ENCODE measurements at places on chromosomes 13 and 19.
A peak's percentile ranks its signal among the peaks of the same experiment; 100 is the strongest.

- no peak overlapping the region for H3K4me3 ChIP-seq
- H3K36me3 ChIP-seq = no peaks in the 10 kb centered on the region
- no peaks in the 10 kb centered on the region for H3K27me3 ChIP-seq
- DNase-seq = no peak
These were observed 3.0 kb downstream of the PAK4 start for GRCh38 chr19:39128516-39129079.

GRCh38 chr13:68190818-68191217 is 960.7 kb upstream of the PCDH9 start:
- no peaks in the 10 kb centered on the region for H3K27me3 ChIP-seq
- DNase-seq = no peak
- no peaks in the 10 kb centered on the region for H3K4me1 ChIP-seq

GRCh38 chr19:2027361-2027760 is 11.8 kb upstream of the BTBD2 start:
- peaks cover 37% of the 10 kb centered on the region for H3K4me1 ChIP-seq
- no peaks in the 10 kb centered on the region for H3K27me3 ChIP-seq
- DNase-seq = peak; percentile 66

- peaks cover 58% of the 10 kb centered on the region for H3K4me1 ChIP-seq
- H3K27ac ChIP-seq = peak overlapping the region; percentile 92
- no peaks in the 10 kb centered on the region for H3K27me3 ChIP-seq
- H3K4me3 ChIP-seq = no peak overlapping the region
These were observed 1.9 kb downstream of the NAPA start for GRCh38 chr19:47512948-47513319.
